Pericardium fibroblast (primary cell): ENCODE measurements at places on chromosomes 16 and 17. TPM values are rescaled to one million over a fixed set of nuclear protein-coding genes. Genes with fewer than 3 reads are reported as not detected.

Gene RCVRN
- total RNA-seq = not detected in 2 replicates

Gene PLA2G10
- total RNA-seq = not detected in 2 replicates

Gene RABEP1
- total RNA-seq = 26.1 and 28.7 TPM in 2 replicates

Gene CHD9
- 35.4 and 47.4 TPM in 2 replicates for total RNA-seq

Gene C17orf50
- not detected in 2 replicates for total RNA-seq

Gene PIPOX
- total RNA-seq = 0.34 and 1.1 TPM in 2 replicates

Gene TIGD7
- total RNA-seq = 2.3 TPM in 2 replicates

Gene PSMC5
- 50.2 and 65.2 TPM in 2 replicates for total RNA-seq

Gene CRISPLD2
- 68.6 and 76.9 TPM in 2 replicates for total RNA-seq

Gene KRTAP4-3
- not detected in 2 replicates for total RNA-seq

Gene PNMT
- total RNA-seq = 0.60 and 0.70 TPM in 2 replicates

Gene CDH13
- 26.6 and 50.9 TPM in 2 replicates for total RNA-seq

Gene PPP1R27
- total RNA-seq = not detected in 2 replicates

Gene CDR2
- 20.3 and 52.5 TPM in 2 replicates for total RNA-seq

Gene SDR42E2
- total RNA-seq = not detected in 2 replicates

Gene DHX58
- 10.9 and 11.0 TPM in 2 replicates for total RNA-seq

Gene RBFOX1
- 0.43 TPM in 1 of 2 replicates, not detected in the other for total RNA-seq

Gene CD300LG
- not detected in 2 replicates for total RNA-seq

Gene FBXO39
- total RNA-seq = 0.94 TPM in 1 of 2 replicates, not detected in the other

Gene NME1
- total RNA-seq = 50.1 and 74.9 TPM in 2 replicates

Gene EVPLL
- total RNA-seq = not detected in 2 replicates

Gene C16orf92
- not detected in 2 replicates for total RNA-seq

Gene ASGR1
- total RNA-seq = 0.35 and 0.85 TPM in 2 replicates

Gene TM4SF5
- total RNA-seq = not detected in 2 replicates

Gene SEPTIN1
- total RNA-seq = 0.51 TPM in 1 of 2 replicates, not detected in the other

Gene NOD2
- total RNA-seq = not detected in 2 replicates

Gene CD300LB
- not detected in 2 replicates for total RNA-seq

Gene SCIMP
- total RNA-seq = not detected in 2 replicates
